ENCODE measurements at places on chromosomes 5 and 9.

- no peaks in the 10 kb centered on the region for H3K27me3 ChIP-seq
- H3K4me1 ChIP-seq: peaks cover 5% of the 10 kb centered on the region
- no peak for DNase-seq
Observed at GRCh38 chr5:8845296-8845695, 700.6 kb downstream of the SEMA5A start.

DNA sequence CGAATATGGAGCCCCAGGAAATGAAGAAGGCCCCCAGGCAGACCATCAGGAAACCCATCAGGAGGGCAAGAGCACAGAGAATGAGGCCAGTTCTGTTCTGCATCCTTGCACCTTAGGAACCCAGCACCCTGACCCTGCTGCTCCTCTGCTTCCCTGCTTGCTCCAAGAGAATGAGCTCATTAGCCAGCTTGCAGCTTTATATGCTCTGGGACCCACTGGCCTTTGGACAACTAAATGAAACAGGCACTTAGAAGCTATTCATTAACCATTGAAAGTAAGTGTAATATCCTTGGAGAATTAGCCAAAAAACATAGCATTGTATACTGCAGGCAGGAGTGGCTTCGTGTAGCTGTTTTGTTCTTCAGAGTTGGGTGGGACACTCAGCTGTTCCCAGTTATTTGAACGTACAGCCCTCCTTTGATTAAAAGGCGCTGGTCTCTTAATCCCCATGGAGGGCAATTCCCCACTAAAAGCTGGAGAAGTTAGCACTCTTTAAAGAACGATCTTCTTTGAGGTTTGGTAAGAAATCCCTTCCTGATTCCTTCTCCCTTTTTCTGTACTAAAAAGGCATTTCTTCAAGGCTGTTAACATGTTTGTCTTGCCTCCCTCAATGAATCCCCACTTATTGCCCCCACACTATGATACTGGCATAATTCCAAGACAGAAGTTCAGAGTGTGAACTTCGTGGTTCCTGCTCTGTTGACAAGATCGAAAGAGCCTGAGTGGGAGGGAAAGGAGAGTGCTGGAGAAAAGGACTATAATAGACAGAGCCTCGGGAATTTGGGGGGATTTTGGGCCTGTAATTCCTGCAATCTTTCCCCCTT is at the start of gene TMEM252:
Gene TMEM252 (minus strand): TSS at position 172 of the 824 bp plus-strand sequence. CDS start 69 bp downstream, at position 103.
- no peak within 1 kb of the TSS for H3K27ac ChIP-seq
- no peaks in the 10 kb centered on the region for H3K4me1 ChIP-seq
- H3K27me3 ChIP-seq: no peaks in the 10 kb centered on the region
- H3K36me3 ChIP-seq: no peaks in the 10 kb centered on the region
- no peak within 1 kb of the TSS for H3K4me3 ChIP-seq

GRCh38 chr9:16082796-16083195 is 530.0 kb downstream of the CCDC171 start:
- H3K27ac ChIP-seq: no peak overlapping the region
- DNase-seq: no peak
- H3K4me3 ChIP-seq: no peak overlapping the region

- no peak overlapping the region for H3K27ac ChIP-seq
- H3K27me3 ChIP-seq: no peaks in the 10 kb centered on the region
- no peaks in the 10 kb centered on the region for H3K4me1 ChIP-seq
- no peak for DNase-seq
- H3K4me3 ChIP-seq: no peak overlapping the region
Observed at GRCh38 chr5:73152411-73153388, 20.3 kb upstream of the TMEM174 start.

DNA sequence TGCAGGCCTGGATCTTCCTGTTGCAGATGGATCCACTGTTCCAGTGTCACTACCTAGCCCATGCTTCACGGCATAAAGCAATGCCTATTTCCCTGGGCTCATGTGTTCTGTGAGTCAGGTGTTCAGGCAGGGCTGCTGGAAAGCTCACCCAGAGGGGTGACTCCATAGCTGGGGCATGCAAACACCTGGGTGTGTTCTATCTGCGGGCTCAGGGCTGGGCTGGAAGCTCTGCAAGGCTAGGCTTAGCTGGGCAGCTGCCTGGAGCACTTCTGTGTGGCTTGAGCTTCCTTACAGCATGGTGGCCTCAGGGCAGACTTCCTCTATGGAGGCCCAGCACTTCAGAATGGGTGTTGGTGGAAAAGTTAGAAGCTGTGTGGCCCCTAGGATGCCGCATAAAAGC is 139.9 kb downstream of the GADD45G start:
- no peak for DNase-seq
- H3K27me3 ChIP-seq: no peaks in the 10 kb centered on the region
- no peak overlapping the region for H3K4me3 ChIP-seq

- no peak overlapping the region for H3K27ac ChIP-seq
- no peak for DNase-seq
- H3K36me3 ChIP-seq: no peaks in the 10 kb centered on the region
- no peak overlapping the region for H3K4me3 ChIP-seq
Observed at GRCh38 chr5:144577676-144578075, 407.0 kb downstream of the KCTD16 start.

GRCh38 chr9:135254176-135255032 is 166.9 kb downstream of the OLFM1 start:
- H3K4me3 ChIP-seq: no peak overlapping the region
- no peaks in the 10 kb centered on the region for H3K4me1 ChIP-seq
- H3K27ac ChIP-seq: no peak overlapping the region
- no peaks in the 10 kb centered on the region for H3K36me3 ChIP-seq

- no peak for DNase-seq
- H3K27ac ChIP-seq: no peak overlapping the region
- no peaks in the 10 kb centered on the region for H3K27me3 ChIP-seq
- no peaks in the 10 kb centered on the region for H3K4me1 ChIP-seq
Observed at GRCh38 chr5:73125289-73125688, 4.9 kb downstream of the TMEM171 start.

GRCh38 chr5:119353213-119353612 is 2.6 kb upstream of the TNFAIP8 start:
- no peak overlapping the region for H3K4me3 ChIP-seq
- peaks cover 2% of the 10 kb centered on the region for H3K4me1 ChIP-seq
- H3K36me3 ChIP-seq: no peaks in the 10 kb centered on the region
- H3K27ac ChIP-seq: no peak overlapping the region
- DNase-seq: no peak

DNA sequence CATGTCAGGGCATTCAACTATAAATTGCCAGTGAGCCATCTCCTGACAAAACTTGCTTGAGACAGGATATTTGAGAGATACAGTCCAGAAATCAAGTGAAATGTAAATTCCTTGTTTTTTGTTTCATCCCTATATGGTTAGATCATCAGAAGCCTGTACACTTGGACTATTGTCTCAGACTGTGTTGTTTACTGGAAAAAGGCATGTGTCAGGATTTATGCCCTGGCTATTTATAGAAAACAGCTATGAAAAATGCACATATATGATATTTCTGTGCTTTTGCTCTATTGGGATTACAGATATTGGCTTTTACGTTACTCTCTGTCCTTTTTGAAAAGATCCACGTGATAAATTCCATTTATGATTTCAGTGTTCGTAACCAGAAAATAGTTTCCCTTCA is 44.2 kb downstream of the IL31RA start:
- no peak overlapping the region for H3K27ac ChIP-seq
- DNase-seq: no peak
- no peaks in the 10 kb centered on the region for H3K27me3 ChIP-seq
- H3K4me3 ChIP-seq: no peak overlapping the region
- peaks cover 7% of the 10 kb centered on the region for H3K4me1 ChIP-seq

- H3K4me3 ChIP-seq: no peak overlapping the region
- DNase-seq: no peak
- no peak overlapping the region for H3K27ac ChIP-seq
- H3K36me3 ChIP-seq: no peaks in the 10 kb centered on the region
- no peaks in the 10 kb centered on the region for H3K4me1 ChIP-seq
Observed at GRCh38 chr9:109601181-109601580, 103.1 kb upstream of the PTPN3 start.

- no peak overlapping the region for H3K4me3 ChIP-seq
- H3K4me1 ChIP-seq: no peaks in the 10 kb centered on the region
- no peak overlapping the region for H3K27ac ChIP-seq
- H3K27me3 ChIP-seq: no peaks in the 10 kb centered on the region
- no peak for DNase-seq
Observed at GRCh38 chr9:37085233-37085632, 35.1 kb upstream of the ZCCHC7 start.

GRCh38 chr5:10351919-10352318 is 1.6 kb upstream of the MARCHF6 start:
- no peaks in the 10 kb centered on the region for H3K36me3 ChIP-seq
- H3K4me3 ChIP-seq: no peak overlapping the region
- DNase-seq: no peak
- no peaks in the 10 kb centered on the region for H3K27me3 ChIP-seq
